Bone marrow (tissue), 2 donors: ENCODE measurements at places on chromosomes 5 and 9.
A peak's percentile ranks its signal among the peaks of the same experiment; 100 is the strongest.

DNA sequence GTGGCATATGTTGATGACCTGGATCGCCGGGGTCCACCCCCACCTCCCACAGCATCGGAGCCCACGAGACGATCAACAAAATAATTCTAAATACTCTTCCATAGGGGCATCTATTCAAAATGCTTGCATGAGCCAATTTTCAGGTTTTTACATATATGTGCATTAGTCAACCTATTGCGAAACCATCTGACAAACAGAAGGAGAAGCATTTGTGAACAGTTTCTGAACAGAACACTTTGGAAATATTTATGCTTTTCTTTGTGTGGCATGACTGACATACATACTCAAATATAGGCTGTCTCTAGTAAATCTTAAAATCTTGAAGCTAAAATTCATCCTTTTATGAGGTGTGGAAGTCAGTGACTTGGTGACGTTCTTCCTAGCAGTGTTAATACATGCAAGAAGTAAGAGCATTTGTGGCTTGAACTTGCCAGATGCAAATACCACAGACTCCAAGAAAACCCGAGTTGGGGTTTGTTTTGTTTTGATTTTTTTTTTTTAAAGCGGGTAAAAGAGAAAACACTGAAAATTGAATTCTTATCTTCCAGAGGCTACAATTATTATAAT, 5.3 kb downstream of the GPR151 start:
- no peak for DNase-seq

GRCh38 chr5:10604975-10605374, 41.1 kb downstream of the ANKRD33B start:
- DNase-seq, result no peak

- peak; percentile 22 for DNase-seq
Observed at GRCh38 chr5:170633235-170634081, 129.6 kb downstream of the KCNIP1 start.

GRCh38 chr9:18905028-18905882, 127.8 kb downstream of the SAXO1 start:
- no peak for DNase-seq

GRCh38 chr9:131476777-131477345, 25.9 kb upstream of the POMT1 start:
- no peak for DNase-seq

GRCh38 chr9:133122935-133123611, 2.0 kb upstream of the RALGDS start:
- DNase-seq, result no peak

- DNase-seq, result no peak
Observed at GRCh38 chr9:40926404-40927259, 201.8 kb downstream of the FOXD4L6 start.

DNA sequence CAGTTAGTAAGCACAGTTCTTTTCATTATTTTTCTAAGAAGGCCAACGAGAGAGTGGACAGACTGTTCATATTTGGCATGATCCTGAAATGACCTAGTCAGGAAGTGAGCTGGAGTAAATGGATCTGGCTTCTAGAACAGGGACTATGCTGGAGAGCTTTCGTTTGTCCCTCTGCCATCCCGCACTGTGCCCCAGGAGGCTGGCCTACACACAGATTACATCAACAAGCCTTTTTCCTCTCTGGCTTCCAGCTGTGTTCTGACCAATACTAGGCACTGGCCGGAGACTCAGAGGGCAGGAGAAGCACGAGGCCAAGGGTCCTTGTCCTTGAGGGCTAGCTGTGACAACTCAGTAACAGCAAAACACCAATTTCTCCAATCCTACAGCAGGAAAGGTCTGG, 127.8 kb downstream of the MED27 start:
- no peak for DNase-seq

DNA sequence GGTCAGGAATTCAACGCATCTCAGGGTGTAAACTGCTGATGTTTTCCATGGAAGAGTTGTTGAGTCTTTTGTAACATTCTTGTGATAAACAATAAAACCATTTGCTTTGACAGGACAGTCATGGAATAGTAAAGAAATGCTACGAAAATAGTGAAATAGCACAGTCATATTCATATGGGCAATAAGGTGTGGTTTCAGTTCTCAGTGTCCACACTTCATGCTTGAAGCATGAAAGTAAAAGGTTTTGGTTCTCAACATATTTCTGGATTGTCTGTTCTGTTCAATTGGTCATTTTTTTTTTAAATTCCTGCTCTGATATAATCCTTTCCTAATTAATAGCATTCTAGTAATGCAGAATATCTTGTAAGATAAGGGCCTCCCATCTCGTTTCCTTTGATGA, 467.6 kb upstream of the ZNF608 start:
- DNase-seq, result no peak

- no peak for DNase-seq
Observed at GRCh38 chr5:129461711-129462332, 1.7 kb downstream of the ADAMTS19 start.

- DNase-seq, result no peak
Observed at GRCh38 chr5:55694152-55694830, 17.8 kb downstream of the SLC38A9 start.

GRCh38 chr5:133205649-133206048, 153.8 kb downstream of the HSPA4 start:
- DNase-seq, result no peak

DNA sequence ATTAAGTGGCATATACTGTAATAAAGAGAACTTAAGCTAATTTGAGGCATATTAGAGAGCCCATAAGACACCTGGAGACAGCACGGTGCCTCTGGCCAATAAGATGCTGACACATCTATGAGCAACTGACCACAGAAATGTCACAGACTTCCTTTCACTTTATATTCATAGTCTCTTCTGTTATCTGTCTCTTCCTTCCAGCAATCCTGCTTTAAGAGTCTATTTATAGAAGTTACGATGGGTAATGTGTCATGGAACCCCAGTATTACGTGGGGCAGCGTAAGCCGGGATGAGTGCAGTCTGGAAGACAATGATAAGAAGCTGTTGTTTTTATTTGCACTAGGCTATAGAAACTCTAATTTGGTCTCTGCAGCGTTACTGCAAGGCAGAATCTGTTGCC, 136.8 kb downstream of the CFAP90 start:
- DNase-seq, result no peak

- DNase-seq, result no peak
Observed at GRCh38 chr5:57889558-57889957, 406.9 kb upstream of the ACTBL2 start.

- DNase-seq, result no peak
Observed at GRCh38 chr5:142641711-142642110, 44.2 kb downstream of the FGF1 start.

- no peak for DNase-seq
Observed at GRCh38 chr5:75616971-75617621, 5.8 kb downstream of the ANKDD1B start.

- DNase-seq, result no peak
Observed at GRCh38 chr5:37896159-37896558, 56.3 kb upstream of the GDNF start.

GRCh38 chr5:73454379-73455036, 5.9 kb upstream of the FOXD1 start:
- no peak for DNase-seq

GRCh38 chr5:39433848-39434247, 9.1 kb upstream of the DAB2 start:
- DNase-seq, result no peak

DNA sequence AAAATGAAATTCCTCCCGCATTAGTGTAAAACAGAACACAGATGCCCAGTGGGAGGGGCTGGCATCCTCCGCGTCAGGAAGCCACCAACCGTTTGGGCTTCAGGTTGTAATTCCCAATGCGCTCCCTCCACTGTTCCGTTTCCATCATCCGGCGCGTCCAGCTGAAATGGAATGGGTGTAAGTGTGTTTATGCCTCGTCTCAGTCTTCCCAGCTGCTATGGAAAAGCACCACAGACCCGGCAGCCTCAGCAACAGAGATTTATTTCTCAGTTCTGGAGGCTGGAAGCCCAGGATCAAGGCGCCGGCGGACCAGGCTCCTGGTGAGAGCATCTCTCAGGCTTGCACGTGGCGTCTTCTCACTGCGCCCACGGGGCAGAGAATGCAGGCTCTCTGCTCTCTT, 20.4 kb downstream of the KCNT1 start:
- no peak for DNase-seq

- DNase-seq, result no peak
Observed at GRCh38 chr5:44441460-44441859, 52.2 kb upstream of the FGF10 start.

GRCh38 chr5:33563983-33564908, 123.5 kb downstream of the TARS1 start:
- DNase-seq, result no peak
